ENCODE measurements at places on chromosomes 7 and 10.

DNA sequence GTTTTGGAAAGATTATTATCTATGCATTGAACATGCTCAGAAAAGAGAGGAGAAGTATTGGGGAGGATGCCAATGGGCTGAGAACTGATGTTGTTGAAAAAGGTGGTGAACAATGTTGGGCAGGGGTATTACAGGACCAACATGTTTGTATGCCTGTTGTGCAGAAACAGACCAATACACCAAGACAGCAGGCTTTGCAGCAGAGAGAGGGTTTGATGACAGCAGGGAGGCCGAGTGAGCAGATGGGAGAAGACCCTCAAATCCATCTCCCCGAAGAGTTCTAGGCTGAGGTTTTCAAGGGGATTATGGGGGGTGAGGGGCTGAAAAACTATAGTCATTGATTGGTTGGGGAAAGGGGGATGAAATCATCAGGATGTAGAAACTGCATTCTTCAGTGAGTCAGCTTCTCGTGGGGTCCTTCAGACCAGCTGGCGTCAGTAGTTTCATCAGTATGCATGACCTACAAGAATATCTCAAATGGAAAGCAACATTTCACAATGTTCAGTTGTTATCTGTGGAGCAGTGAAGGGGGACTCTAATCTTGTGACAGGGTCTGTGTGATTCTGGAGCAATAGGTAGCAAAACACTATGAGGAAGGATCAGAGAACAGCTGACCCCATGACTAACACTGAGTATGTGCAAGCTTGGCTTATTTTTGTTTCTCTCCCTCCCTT lies 167.8 kb downstream of the BAMBI start:
- DNase-seq = no peak

DNA sequence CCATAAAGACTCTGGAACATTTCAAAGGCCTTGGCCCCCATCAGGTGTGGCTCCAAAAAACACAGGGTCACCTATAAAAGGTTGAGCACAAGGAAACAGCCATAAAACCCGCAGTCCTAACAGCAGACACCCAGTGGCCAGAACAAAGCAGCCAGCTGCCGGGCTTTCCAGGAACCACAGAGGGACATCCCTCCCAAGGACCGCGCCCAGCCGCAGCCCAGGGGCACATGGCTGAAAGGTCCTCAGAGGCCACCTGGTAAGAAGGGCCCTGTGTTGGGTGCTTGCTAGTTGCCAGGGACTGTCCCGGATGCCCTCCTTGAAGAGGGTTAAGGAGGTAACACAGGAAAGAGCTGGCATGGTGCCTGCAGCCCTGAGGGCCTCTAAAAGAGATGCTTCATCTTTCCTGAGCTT lies 32.7 kb downstream of the KCNMA1 start:
- DNase-seq = no peak

- DNase-seq = no peak
These were observed 214.1 kb downstream of the KLF6 start for GRCh38 chr10:3570855-3571266.

DNA sequence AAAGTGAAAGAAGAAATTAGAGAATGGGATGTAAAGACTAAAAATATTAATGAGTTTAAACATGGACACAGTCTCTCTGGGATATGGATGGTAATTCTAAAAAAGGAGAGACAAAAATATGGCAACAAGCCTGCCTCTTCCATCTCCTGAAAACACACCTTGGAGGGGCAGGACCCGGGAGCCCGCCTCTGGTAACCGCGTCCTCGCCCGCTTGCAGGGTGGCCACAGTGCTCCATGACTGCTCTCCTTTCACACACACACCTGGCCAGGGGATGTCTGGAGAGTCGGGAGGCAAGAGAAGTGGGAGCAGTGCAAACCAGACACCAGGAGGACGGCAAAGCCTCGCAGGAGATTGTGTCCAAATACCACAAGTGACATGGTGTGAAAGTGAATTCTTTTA lies 166.3 kb downstream of the ZMYND11 start:
- DNase-seq = no peak

DNA sequence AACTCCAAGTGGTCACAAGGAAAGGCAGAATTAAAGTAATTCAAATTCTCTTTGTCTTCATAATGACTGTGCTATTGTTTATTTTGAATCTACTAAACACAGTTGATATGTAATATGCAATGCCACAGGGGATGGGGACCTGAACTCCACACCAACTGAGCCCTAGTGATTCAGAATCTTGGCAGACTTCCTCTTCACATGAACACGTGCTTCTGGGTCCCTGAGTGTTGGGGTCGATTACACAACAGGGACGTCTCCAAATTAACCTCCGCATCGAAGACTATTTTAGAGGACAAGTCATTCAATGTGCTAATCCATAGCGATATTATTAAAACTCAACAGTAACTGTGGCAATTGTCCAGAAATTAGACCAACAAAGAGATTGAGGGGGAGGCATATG lies 95.3 kb upstream of the CARD11 start:
- DNase-seq = no peak

GRCh38 chr7:146741911-146742310 lies 625.3 kb downstream of the CNTNAP2 start:
- no peak for DNase-seq

DNA sequence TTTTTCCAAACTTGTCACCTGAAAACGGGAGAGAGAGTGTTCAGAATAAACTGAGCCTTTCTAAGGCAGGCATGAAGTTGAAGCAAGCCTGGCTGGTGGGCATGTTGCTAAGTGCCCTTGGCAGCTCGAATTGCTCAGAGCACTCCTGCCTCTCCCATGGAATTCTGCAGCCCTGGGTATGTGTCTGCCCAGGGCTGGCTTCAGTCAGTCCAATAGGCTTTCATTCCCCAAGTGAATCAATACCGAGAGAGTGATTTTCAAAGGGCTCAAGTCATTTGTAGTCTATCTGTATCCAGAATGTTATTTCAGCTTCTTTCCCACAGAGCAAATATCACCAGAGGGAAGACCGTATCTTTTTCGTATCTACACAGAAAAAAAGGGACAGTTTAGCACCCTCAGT lies 415.5 kb upstream of the COBL start:
- DNase-seq = no peak

GRCh38 chr10:114808982-114809381 lies 12.6 kb upstream of the FHIP2A start:
- no peak for DNase-seq

DNA sequence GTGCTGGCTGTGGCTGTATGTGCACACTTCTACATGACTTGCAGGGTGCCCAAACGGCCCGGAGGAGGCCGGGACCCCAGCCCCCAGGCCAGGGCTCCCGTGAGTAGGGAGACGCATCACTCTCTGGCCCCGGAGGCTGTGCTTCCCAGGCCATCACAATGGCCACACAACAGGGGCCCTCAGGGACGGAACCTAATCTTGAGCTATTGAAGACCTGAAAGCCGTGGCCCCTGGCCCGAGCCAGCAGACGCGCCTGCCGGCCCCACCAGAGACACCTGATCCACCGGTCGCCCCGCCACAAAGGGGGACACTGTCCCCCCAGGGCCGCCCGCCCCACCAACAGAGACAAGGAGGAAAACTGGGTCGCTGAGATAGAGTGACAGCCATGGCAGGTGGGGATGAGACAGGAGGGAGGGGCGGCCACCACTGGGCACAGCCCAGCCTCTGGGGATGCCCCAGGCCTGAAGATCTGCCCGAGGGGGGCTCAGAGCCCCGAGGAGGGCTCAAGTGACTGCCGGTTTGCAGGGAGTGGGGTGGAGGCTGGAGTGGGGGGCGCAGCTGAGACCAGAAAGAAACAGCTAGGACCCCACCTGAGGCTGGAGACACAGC lies 10.2 kb upstream of the LFNG start:
- no peak for DNase-seq

DNA sequence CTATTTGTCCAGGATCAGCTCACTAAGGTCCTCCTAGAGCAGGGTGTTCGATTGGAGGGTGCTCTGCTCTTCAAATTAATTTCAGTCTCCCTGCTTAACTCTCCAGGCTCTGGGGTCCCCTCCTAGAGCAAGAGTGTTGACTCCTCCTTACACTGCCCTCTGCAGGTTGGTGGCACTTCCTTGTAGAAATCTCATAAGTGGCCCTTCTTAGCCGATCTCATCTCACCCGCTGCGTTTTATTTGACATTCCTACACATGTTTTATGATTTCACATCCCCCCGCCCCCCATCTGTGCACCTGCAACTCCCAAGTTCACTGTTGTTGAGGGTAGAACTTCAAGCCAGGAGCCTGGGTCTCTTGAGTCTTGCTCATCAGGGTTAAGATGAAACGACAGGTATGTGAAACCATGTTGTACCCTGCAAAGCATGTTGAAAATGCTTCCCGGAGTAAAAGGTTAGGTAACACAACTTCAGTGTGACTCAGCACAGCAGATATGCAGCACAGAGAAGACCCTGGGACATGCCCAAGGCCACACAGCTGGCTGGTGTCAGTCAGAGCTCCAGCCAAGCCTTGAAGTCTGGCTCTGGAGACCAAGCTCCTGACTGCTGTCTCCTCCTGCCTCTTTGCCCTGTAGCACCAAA lies 171.2 kb downstream of the PRKAG2 start:
- peak; percentile 58 for DNase-seq

DNA sequence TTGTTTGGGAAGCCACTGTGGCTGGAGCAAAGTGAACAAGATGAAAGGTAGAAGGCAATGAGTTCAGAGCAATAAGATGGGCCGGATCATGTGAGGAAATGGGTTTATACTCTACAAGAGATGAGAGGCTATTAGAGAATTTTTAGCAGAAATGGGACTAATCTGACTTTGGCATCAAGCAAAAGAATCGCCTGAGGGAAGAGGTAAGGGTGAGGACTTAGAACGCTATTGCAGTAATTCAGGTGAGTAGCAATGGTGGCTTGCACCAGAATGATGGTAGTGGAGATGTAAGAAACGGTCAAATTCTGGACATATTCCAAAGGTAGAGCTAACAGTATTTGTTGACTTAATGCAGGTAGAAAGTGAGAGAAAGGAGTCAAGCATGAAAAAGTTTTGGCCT lies 29.5 kb upstream of the AKAP9 start:
- DNase-seq = no peak

- DNase-seq = no peak
These were observed 457.6 kb downstream of the LRMDA start for GRCh38 chr10:75889051-75889450.

GRCh38 chr10:101595591-101596433 lies 7.7 kb downstream of the DPCD start:
- DNase-seq = no peak

DNA sequence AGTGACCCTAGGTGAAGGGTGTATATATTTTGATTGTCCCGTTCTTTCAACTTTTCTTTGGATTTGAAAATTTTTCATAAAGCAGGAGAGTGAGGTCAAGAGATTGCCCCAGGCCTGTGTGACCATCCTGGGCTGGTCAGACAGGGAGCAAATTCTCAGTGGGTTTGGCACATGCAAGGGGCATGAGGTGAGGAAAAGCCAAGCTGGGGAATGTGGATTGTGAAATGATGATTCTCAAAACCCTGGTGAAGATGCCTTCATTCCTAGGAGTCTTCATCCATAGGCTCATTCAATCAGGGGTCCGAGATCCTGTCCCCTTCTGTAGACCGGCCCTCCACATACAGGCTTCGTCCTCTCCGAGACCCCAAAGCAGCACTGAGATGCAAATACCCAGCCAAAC lies 27.0 kb upstream of the FAM170B start:
- no peak for DNase-seq

- no peak for DNase-seq
These were observed 53.4 kb downstream of the MLLT10 start for GRCh38 chr10:21587391-21587790.

- DNase-seq = no peak
These were observed 23.0 kb downstream of the SGCE start for GRCh38 chr7:94633014-94633341.

DNA sequence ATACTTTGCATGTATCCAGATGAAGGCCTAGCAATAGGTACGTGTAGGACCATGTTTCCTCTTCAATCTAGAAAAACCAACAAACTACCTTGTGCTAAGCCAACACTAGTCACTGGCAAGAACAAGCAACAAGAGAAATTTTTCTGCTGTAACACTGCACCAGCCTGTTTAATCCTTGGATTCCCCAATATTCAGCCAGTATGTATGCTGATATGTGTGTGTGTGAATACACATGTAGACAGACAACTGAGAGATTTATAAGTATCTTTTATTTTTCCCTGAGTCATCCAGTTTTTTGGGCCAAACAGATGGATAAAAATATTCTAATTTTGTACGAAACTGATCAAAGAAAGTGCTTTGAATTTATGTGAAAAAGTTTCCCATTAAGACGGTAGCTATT lies 26.2 kb downstream of the GLI3 start:
- DNase-seq = no peak

GRCh38 chr7:20276705-20277472 lies 53.8 kb upstream of the ITGB8 start:
- DNase-seq = no peak

DNA sequence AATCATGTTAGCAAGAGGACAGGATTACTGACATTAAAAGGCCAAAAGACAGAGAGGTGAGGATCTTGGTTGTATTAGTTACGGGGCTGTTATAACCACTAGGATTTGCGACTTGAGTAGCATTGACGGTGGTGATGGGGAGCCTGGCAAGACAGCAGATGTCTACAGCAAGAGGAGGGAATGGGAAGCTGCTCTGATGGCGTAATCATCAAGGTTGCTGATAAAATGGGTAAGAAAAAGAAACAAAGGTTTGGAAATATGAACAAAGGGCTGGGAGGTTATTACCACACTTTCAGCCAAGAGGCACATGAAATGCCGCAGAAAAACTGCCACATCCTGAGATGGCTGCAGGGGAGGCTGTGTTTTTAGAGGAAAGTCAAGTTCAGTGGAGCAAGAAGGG lies 33.9 kb downstream of the TMEM229A start:
- no peak for DNase-seq

GRCh38 chr10:10782603-10783002 lies 235.1 kb upstream of the CELF2 start:
- no peak for DNase-seq

- no peak for DNase-seq
These were observed 95.1 kb upstream of the CPXM2 start for GRCh38 chr10:123986736-123987135.

DNA sequence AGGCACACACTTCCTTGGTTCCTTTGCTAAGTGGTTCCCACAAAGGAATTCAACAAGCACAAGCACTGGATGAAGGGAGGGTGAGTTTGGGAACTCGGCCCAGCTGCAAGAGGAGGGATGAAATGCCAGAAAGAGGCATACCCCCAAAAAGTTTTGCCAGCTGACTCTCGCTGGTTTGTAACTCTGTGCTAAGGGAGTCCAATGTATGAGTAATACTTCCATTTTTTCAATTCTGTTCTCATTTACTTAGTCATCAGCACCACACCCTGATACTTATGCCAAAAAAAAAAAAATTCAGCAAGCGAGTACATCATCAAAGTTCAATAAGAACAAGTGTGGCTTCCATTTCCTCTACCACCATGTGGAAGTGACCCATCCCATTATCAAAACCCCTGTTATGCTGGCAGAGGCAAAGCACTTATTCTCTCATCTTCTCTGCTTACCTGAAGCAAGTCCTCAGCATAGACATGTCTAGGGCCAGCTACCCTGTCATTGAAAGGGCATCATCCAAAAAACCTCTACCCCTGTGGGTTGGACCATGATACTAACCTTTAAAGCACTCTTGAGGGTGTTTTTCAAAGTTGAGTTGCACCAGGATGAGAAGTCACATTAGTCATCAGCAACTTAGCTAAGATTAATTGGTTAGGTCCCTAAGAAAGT lies 6.9 kb upstream of the HYCC1 start:
- DNase-seq = no peak
